Frontal cortex (tissue), 4 donors: ENCODE measurements at places on chromosomes 12 and 14. TPM values are rescaled to one million over a fixed set of nuclear protein-coding genes. Genes with fewer than 3 reads are reported as not detected.

SLC38A4 gene
- total RNA-seq = 0.41 TPM

RNF212B gene
- total RNA-seq = not detected

SLC35E3 gene
- total RNA-seq = 8.2 TPM

MORN3 gene
- 3.3 TPM for total RNA-seq

KRT80 gene
- total RNA-seq = not detected

PLEKHD1 gene
- 0.41 TPM for total RNA-seq

INSM2 gene
- total RNA-seq = not detected

HOXC12 gene
- not detected for total RNA-seq

FICD gene
- total RNA-seq = 5.3 TPM

LHX5 gene
- 0.41 TPM for total RNA-seq

NFYB gene
- 39.9 TPM for total RNA-seq

SYT1 gene
- total RNA-seq = 174 TPM

GDF3 gene
- total RNA-seq = not detected

GYS2 gene
- total RNA-seq = not detected

SERPINA3 gene
- total RNA-seq = not detected

VSX2 gene
- not detected for total RNA-seq

SMCO3 gene
- total RNA-seq = 0.41 TPM

POC1B gene
- 93.8 TPM for total RNA-seq

SDS gene
- total RNA-seq = not detected

TEX52 gene
- total RNA-seq = not detected

KITLG gene
- 56.3 TPM for total RNA-seq

GLIPR1L1 gene
- total RNA-seq = under 0.01 TPM

NAV3 gene
- total RNA-seq = 240 TPM

LBHD2 gene
- not detected for total RNA-seq

SPTB gene
- total RNA-seq = 16.7 TPM

FAM90A1 gene
- total RNA-seq = 0.41 TPM

GLI1 gene
- total RNA-seq = under 0.01 TPM

SCNN1A gene
- not detected for total RNA-seq

ARHGAP5 gene
- 429 TPM for total RNA-seq

NOVA1 gene
- 34.6 TPM for total RNA-seq

GUCY2C gene
- under 0.01 TPM for total RNA-seq

RAB2B gene
- total RNA-seq = 56.7 TPM

KLRB1 gene
- total RNA-seq = not detected

FSCB gene
- total RNA-seq = not detected

ASCL1 gene
- 8.2 TPM for total RNA-seq

KERA gene
- total RNA-seq = 1.2 TPM

CAND1 gene
- 285 TPM for total RNA-seq

KRT79 gene
- total RNA-seq = not detected

INHBC gene
- not detected for total RNA-seq

CLEC4C gene
- total RNA-seq = not detected

LLPH gene
- 10.2 TPM for total RNA-seq

MLXIP gene
- total RNA-seq = 6.9 TPM

SYNDIG1L gene
- total RNA-seq = 6.9 TPM

TSPAN9 gene
- 22.4 TPM for total RNA-seq

PPTC7 gene
- 8.2 TPM for total RNA-seq

EAPP gene
- total RNA-seq = 78.3 TPM

RNASE1 gene
- total RNA-seq = 12.2 TPM

KLRC1 gene
- not detected for total RNA-seq

FIGNL2 gene
- total RNA-seq = 0.82 TPM

CLEC9A gene
- total RNA-seq = not detected

MEG3 gene
- 95.4 TPM for total RNA-seq
